Keratinocyte (primary cell): ENCODE measurements at places on chromosomes 7 and 10.

- no peaks in the 10 kb centered on the region for H3K27me3 ChIP-seq
- H3K4me3 ChIP-seq: no peak overlapping the region
- no peak overlapping the region for H3K27ac ChIP-seq
- peaks cover 19% of the 10 kb centered on the region for H3K4me1 ChIP-seq
- no peaks in the 10 kb centered on the region for H3K36me3 ChIP-seq
These were observed 79.6 kb downstream of the PRTFDC1 start for GRCh38 chr10:24872790-24873182.

GRCh38 chr10:91672021-91672608 lies 39.2 kb upstream of the PPP1R3C start:
- no peak for DNase-seq
- no peak overlapping the region for H3K4me3 ChIP-seq
- no peak overlapping the region for H3K27ac ChIP-seq
- H3K36me3 ChIP-seq: no peaks in the 10 kb centered on the region
- H3K4me1 ChIP-seq: peaks cover 12% of the 10 kb centered on the region

DNA sequence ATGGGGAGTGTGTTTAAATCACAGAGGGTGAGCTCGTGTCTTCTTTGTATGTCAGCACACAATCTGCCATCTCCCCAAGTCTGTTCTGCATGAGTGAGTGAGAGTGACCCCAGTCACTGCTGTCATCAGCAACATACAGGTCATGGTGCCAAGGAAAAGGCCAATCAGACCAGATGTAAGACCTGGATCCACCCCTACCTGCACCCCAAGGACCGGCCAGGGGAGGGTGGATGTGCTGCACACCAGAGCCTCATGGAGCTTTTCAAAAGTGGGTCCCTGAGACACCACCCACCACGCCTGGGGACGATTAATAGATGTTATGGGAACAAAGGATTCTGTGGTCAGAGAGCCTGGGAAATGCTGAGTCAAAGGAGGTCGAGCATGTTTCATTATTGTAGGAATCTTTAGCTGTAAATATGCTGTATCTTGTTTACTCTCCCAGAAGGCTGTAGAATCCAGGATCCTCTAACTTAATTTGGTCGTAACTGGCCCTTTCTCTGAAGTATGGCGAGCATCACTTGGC lies 420.5 kb downstream of the RPS24 start:
- no peaks in the 10 kb centered on the region for H3K36me3 ChIP-seq
- no peak overlapping the region for H3K27ac ChIP-seq
- H3K4me3 ChIP-seq: no peak overlapping the region
- peaks cover 7% of the 10 kb centered on the region for H3K27me3 ChIP-seq
- DNase-seq: no peak

- H3K27me3 ChIP-seq: no peaks in the 10 kb centered on the region
- DNase-seq: no peak
- H3K4me1 ChIP-seq: no peaks in the 10 kb centered on the region
- H3K27ac ChIP-seq: no peak overlapping the region
- no peak overlapping the region for H3K4me3 ChIP-seq
These were observed 7.6 kb upstream of the GRID2IP start for GRCh38 chr7:6558837-6559236.

GRCh38 chr7:108028111-108028510 lies 25.1 kb upstream of the LAMB1 start:
- H3K4me3 ChIP-seq: no peak overlapping the region
- no peak for DNase-seq
- no peak overlapping the region for H3K27ac ChIP-seq
- H3K36me3 ChIP-seq: no peaks in the 10 kb centered on the region
- H3K27me3 ChIP-seq: no peaks in the 10 kb centered on the region
